CD4-positive, alpha-beta T cell treated with Interleukin-21 for 1 hour (primary cell): ENCODE measurements at places on chromosomes 1 and 21.

DNA sequence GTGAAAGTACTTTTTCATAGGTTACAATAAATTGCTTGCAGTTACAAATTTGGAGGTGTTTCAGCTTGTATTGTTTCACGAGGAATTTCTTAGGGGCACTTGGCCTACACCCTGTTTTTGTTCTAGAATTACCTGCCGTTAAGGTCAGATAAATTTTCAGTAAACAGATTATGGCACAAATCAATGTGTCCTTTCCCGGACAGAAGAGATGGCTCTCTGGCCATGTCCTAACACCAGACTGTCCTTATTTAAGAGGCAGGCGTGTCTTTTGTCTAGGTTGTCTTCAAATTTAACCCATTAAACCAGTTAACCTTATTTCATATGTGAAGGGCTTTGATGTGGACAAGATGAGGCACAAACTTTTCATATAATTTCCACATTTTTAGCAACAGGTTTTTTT is 243.4 kb downstream of the SDCCAG8 start:
- no peak for DNase-seq

DNA sequence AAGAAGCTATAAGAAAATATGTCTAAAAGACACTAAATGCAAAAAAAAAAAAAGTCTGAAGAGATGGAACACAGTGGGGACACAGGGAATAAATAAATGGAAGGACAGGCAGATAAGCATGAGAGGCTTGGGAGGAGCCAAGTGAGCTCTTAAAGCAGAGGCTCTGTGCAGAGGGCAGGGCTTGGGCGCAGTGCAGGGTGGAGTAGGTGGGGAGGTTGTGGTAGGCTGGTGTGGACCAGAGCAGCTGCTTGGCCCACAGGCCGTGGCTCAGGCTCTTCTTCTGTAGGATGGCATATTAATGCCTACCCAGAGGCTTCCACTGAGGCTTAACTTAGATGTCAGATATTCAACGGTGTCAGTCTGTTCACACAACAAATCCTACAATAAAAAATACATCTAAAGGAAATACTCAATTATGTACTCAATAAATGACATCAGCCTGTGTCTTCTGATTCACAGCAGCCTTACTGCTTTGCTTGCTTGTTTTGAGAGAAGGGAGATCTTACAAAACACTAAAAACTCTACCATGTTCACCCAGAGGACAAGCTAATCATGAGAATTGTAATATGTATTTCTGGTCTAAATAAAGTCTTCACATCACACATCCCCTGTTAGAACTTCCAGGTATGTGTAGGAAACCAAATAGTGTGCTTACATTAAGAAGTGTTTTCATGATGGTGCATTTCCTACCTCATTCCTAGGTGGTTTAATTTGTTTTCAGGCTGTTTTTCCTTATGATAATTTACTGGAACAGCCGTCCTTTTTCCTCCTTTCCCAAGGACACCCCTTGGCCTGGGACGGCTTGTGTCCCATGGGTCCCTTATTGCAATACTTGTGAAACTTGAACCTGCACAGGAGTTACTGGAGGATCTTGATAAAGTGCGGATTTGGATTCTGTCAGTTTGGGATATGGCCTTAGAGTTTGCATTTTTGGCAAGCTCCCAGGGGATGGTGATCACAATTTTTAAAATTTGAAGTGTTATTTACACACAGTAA is 24.9 kb downstream of the DIP2A start:
- DNase-seq: peak; percentile 27

GRCh38 chr1:62384276-62385005 is 52.4 kb upstream of the USP1 start:
- DNase-seq: no peak

DNA sequence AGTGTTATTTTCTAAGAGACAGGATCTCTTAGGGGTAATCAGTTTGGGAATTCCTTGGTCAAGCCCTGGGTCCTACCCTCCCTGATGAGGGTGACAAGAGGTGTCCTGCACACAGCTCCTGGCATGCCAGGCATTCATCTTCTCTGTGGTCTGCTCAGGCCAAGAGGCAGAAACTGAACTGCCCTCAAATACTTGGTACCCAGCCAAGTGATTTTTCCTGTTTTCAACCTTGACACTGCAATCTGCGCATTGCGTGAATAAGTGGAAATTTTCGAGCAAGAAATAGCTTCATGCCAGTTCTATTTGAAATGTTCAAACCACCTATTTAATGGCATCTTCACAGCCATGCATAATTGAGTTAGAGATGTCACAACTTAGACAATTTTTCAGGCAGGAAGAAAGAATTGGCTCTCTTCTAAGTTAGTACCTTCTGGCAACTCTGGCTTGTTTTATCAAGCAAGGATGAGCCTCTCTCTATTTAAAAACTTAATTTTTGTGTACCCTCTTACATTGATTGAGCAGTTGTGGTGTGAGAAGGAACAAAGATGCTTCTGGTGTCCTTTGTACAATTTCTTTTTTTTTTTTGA is 27.0 kb downstream of the DNM3 start:
- no peak for DNase-seq
